ENCODE measurements at places on chromosomes 3 and 15.

DNA sequence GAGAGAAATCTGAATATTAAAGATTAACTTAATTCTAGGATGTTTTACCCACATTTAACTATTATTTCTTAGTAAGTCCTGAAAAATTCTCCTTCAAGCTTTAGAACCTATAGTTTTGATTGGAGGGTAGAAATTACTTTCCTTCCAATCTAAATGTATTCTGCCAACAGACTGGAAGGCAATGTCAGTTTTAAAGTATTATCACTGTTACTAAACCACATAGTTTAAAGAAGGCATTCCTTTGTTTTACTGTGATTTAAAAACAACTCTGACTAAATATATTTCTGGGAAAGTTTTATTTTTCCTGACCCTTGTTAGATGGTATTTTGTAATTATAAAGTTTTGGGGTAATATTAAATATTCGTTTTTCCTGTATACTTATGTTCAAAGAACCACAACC lies 382.5 kb downstream of the TBC1D5 start:
- no peak for DNase-seq

- no peak for DNase-seq
These were observed 616.4 kb downstream of the TAFA4 start for GRCh38 chr3:68315964-68316363.

GRCh38 chr3:163785693-163786092 lies 1292.6 kb downstream of the SI start:
- DNase-seq = no peak

GRCh38 chr3:114627770-114628169 lies 333.9 kb downstream of the TIGIT start:
- DNase-seq = no peak

- DNase-seq = no peak
These were observed 80.3 kb downstream of the TFG start for GRCh38 chr3:100789579-100789978.

GRCh38 chr3:46062679-46063078 lies 35.4 kb upstream of the XCR1 start:
- DNase-seq = no peak

GRCh38 chr15:93033434-93034045 lies 55.5 kb downstream of the RGMA start:
- no peak for DNase-seq

GRCh38 chr3:133835418-133835743 lies 29.8 kb downstream of the SRPRB start:
- DNase-seq = no peak

- DNase-seq = no peak
These were observed 121.6 kb upstream of the ROPN1 start for GRCh38 chr3:124113485-124113884.

Data from left renal cortex interstitium (tissue), 4 donors.